NCI-H2171 treated with DMSO at 0.1 percent for 48 hours (cell line): ENCODE measurements at places on chromosomes 11 and 22.

GRCh38 chr11:61713906-61714305 is 33.7 kb downstream of the DAGLA start:
- no peak for DNase-seq

DNA sequence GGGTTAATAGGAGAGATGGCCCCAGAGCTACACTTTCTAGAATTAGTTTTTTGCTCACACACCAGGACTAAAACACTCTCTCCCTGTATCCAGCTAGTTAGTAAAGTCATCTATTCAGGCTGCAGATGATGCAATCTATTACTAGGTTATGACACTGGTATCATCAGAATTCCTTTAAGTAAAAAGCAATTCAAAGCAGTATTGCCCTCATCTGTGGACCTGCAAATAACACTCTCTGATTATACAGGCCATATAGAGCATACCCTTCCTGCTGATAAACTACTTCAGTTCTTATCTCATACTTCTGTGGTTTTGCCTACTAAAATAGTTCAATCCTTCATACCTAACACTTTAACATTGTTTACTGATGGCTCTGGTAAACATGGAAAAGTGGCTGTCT is 13.5 kb upstream of the MTMR2 start:
- no peak for DNase-seq

GRCh38 chr11:80538040-80538439 is 1097.2 kb upstream of the TENM4 start:
- no peak for DNase-seq

- DNase-seq, result no peak
Observed at GRCh38 chr11:14376920-14377319, 17.9 kb upstream of the RRAS2 start.

- DNase-seq, result no peak
Observed at GRCh38 chr22:20282901-20283673, 15.0 kb upstream of the RTN4R start.

GRCh38 chr11:96338910-96339705 is 3.9 kb downstream of the MAML2 start:
- no peak for DNase-seq

DNA sequence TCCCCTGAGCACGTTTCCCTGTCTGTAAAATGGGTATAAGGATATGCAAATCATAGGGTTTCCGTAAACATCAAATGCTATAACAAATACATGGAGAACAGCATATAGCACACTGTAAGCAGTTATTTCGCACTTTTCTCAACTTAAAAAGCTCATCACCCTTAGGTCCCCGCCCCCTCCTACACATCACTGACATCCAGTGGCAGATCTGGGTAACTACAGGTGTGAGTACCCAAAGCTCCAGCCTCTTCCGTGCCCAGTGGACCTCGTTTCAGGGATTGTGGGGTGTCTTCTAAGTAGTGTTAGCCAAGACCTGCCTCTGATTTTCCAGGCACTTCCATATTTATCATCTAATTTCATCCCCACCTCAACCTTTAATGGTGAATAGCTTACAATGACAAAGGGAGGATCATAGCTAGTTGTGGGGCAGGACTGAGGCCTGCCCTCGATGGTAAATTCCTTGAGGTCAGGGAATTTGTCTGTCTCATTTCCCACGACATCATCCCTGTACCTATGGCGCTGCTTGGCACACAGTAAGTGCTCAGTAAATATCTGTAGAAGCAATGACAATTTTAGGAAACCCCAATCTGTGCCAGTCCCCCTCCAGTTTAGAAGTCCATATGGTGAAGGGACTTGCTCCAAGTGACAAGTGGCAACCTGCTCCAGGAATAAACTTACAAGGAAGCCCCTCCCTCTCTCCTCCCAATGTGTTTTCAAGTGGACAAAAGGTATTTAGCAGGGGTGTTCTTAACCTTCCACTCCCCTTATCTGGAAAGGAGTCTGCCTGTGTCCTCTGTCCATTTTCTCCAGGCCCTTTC is 340.5 kb downstream of the TENM4 start:
- peak; percentile 49 for DNase-seq

DNA sequence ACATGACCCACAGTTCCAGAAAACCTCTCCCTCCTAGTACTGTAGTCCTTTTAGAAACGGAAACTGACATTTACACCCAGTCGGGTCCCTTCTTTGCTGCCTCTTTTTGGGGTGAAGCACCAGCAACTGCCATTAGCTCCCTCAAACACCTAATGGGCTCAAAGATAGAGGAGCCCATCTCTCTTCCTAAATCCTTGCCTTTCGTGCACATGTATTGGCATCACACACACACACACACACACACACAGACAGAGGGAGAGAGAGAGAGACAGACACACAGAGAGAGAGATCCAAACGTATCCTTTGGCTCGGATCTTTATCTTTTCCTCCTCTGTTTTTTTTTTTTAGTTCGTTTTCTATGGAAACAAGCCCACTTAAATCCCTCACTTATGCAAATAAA is 716 bp downstream of the GRM5 start:
- DNase-seq, result no peak

- no peak for DNase-seq
Observed at GRCh38 chr11:133082841-133083488, 449.3 kb downstream of the OPCML start.

DNA sequence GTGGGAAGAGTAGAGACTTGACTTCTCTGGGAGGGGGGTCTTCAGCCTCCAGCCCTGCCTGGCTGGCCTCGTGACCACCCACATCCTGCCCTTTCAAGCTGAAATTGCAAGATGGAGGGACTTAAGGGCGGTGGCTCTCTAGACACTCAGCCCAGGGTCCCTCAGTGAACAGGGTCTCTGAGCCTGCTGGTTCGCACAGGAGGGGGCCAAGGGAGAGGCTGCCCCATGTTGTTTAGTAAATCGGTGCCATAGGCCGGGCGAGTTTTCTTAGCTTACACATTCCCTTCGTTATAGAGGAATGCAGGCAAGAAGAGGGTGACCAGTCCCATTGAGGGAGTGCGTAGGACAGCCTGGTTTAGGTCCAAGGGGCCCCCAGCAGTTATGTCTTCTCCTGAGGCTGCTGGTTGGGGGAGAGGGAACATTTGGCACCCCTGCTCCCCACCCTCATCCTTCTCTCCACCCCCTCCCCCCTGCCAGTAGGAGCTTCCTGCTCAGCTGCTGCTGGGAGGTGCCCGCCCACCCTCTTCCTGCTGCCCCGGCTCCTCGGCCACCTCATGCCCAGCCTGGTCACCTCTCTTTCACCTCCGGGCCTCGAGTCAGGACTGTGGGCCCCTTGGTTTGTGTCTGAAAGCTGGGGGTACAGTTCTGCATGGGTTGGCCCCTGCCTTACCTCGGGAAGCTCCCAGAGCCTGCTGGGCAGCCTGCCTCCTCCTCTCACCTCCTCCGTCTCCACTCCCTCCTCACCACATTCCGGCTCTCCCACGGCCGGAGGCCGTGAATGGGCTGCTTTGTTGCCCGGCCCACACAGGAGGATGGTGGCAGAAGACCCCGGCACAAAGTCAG is 3.9 kb downstream of the FRMD8 start:
- DNase-seq, result no peak

DNA sequence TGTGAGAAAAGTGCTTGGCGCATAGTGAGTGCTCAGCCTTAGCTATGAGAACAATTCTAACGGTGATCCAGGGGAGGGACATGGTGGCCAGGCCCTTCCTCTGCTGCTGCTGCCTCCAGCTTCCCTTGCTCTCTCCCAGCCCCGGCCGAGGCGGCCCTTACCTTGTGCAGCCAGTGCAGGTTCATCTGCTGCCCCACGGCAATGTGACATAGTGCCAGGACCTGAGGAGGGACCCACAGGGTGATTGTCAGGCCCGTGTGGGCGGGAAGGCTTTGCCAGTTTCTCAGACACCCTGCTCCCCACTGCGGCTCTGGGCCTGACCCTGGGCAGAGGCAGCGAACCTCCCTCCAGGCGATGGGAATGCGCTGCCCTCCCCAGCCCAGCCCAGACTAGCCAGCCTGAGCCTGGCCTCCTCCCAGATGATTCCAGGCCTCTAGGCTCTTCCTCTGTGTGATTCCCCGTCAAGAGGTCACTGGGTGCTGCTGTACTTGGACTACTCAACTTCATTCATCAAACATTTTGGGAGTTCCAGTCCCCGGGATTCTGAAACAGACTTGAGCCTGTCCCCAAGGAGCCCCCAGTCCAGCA is 23.7 kb upstream of the KLHL35 start:
- DNase-seq, result no peak
